ENCODE measurements at places on chromosomes 6 and 20. TPM values are rescaled to one million over a fixed set of nuclear protein-coding genes. Genes with fewer than 3 reads are reported as not detected.

SUMO4 gene
- 0.84 TPM for total RNA-seq

ZFP57 gene
- total RNA-seq = not detected

NDUFAF4 gene
- 57.6 TPM for total RNA-seq

MMP24 gene
- 0.59 TPM for total RNA-seq

Data from RPMI7951 (cell line).